ENCODE measurements at places on chromosomes 4 and X.

GRCh38 chrX:129877401-129877800 is 28.6 kb upstream of the UTP14A start:
- no peak for DNase-seq

DNA sequence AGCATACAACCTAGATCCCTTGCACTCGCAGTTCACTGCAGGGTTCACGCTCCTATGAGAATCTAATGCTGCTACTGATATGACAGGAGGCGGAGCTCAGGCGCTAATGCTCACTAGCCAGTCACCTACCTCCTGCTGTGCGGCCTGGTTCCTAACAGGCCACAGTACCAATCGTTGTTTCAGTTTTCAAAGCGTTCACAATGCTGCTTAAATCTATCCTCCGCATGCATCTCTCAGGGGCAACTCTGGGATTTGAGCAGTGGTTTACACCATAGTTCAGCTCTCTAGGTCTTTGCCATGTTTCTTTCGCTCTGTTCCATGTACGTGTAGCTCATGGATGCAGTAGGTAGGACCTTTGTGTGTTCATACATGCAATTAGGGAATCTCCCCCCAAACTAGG is 47.2 kb downstream of the CLOCK start:
- DNase-seq: no peak

DNA sequence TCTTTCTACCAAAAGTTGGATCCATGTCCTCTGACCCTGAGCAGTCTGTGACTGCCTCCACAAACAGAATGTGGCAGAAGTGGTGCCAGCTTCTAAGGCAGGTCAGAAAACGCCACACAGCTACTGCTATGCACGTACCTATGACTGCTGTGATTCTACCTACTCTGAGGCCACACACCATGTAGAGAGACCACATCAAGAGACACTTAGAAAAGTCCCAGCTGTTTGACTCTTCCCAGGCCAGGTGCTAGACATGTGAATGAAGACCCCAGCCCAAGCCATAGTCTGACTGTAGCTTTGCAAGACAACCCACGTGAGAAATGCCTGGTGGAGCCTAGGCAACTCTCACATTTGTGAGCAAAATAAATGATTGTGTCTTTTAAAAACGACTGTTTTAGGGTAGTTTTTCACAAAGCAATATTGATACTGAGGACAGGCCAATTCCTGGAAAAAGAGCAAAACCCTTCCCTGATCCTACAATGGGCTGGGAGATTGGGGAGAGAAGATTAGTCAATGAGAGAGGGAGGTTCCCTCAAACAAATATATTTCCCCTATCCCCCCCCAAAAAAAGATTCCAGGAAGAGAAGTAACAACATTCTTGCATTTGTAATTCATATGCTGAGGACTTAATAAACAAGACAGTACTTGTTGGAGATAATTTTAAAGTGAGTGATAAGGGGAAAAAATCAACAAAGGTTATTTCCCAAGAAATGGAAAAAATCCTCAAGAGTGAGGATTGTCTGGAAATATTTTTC is 33.3 kb downstream of the FRYL start:
- no peak for DNase-seq

- DNase-seq: no peak
These were observed 250.7 kb upstream of the RASGEF1B start for GRCh38 chr4:81722290-81722851.

- DNase-seq: peak; percentile 63
These were observed 61.3 kb downstream of the AR start for GRCh38 chrX:67604979-67605703.

DNA sequence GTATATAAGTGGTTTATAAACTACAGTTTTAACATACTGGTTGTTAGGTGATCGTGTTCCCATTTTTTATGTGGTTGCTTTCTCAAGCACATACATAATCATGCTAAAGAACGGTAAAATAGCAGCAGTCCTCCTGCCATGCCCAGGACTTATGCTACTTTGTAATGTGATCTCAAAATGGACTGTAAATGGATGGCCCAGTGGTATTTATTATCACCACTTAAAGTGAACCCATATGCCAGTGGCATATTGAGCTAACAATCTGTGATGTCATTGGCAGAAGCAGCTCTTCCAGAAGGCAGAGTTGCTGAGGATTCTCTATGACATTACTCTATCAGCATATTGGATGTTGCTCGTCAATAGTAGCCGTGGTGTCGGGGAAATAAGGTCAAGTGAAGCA is 28.6 kb downstream of the ANK2 start:
- no peak for DNase-seq

DNA sequence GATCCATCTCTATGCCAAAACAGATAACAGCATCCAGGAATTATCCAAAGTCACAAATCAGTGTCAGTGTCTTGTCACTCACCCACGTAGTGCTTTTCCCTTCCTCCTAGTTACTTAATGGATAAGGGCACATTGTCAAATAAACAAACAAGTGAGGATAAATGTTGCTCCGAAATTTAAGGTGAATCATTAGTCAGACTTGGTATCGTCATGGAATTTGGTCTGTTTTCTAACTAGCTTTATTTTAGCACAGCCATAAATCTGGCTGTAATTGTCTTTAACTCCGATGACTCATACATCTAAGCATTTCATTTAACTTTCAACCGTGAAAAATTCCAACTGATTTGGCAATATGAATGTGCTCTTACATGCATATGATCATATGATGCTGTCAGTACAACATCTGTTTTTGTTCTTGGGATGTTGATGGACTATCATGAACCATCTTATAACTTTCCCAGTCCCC is 83.3 kb downstream of the SNCA start:
- DNase-seq: peak; percentile 70

Data from AG08395 (cell line).